GF-D8 (cell line): ENCODE measurements at places on chromosomes 5 and 9.

GRCh38 chr5:111697881-111698757, 58.9 kb downstream of the NREP start:
- DNase-seq: no peak

DNA sequence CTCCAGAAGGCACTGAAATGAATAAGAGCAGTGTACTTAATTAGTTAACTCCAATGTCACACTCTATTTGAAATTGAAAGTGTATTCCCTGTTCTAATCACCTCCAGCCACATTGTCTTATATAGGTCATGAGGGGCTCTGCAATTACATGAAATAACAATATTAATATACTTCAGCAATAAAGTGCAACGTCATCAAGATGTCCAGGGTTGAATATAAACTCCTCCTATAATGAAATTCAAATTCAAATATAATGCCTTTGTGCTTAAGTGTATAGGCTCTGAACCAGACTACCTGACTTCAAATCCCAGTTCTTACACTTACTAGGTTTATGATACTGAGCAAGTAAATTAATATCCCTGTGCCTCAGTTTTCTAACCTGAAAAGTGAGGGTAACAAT, 195.6 kb upstream of the SMC2 start:
- no peak for DNase-seq

GRCh38 chr5:110735556-110735955, 3.3 kb upstream of the SLC25A46 start:
- no peak for DNase-seq

GRCh38 chr5:35765921-35766320, 90.8 kb upstream of the IL7R start:
- no peak for DNase-seq

DNA sequence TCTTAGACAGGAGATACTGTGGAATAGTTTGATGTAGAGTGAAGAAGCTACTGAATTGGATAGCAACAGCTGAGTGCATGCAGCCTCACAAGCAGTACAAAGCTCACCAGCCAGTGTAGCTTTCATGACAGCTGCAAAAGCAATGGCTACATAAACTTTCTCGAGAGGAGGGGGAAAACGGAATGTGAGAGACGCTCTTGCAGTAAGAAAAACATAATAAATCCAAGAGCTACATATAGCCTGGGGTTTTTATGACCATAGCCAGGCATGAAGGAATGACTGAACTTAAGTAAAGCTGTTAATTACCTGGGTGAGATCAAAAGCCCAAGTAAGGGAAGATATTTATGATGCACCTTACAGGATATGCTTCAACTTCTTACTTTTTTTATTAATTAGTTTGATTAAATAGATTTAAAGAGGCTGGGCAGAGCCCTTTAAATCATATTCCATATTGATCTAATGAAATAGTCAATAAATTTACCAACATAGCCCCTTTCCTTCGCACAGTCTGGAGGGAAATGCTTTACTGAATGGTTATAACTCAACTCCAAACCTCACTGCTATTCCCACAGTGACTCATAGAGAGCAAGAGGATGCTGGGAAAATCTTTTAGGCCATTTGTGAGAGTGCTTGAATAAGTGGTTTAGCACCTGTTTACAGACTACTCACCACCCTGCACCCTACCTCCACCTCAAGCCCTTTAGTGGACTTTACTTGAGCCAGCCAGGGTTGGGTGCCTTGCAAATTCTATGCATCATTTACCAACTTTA, 407.2 kb upstream of the CLINT1 start:
- DNase-seq: no peak

- no peak for DNase-seq
Observed at GRCh38 chr9:5089737-5090136, 95.7 kb downstream of the INSL6 start.

GRCh38 chr5:137602721-137603273, 103.7 kb upstream of the SPOCK1 start:
- DNase-seq: no peak
